ENCODE measurements at places on chromosomes 3 and 15.

DNA sequence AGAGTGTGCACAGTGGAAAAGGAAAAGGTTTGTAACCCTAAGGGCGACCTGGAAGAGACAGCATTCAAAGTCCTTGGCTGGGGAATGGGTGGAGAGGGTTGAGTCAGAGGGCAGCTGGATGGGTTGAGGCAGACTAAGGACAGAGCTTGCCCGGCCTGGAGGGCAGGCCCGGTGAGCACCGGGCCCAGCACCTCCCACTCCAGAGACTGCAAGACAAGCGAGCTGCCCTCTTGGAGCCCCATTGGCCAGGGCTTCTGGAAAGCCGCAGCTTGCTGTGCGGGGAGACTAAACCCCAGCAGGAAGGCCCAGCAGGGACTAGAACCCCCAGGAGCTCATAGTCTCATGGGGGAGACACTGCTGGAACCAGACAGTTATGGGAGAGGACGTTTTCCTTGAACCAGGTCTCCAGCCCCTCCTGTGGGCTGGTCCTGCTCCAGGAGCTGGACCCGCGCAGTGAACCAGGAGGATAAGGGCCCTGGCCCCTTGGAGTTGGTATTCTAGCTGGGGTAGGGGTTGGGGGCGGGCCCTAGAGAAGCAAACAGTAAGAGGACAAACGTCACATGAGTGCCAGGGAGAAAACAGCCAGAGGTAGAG, 59.1 kb downstream of the RGMA start:
- no peak for DNase-seq

GRCh38 chr3:126377211-126377610, 17.5 kb upstream of the CFAP100 start:
- DNase-seq = no peak

- no peak for DNase-seq
These were observed 2.2 kb upstream of the DCAF1 start for GRCh38 chr3:51501833-51502561.

- DNase-seq = no peak
These were observed 483.5 kb downstream of the GABRG3 start for GRCh38 chr15:27454281-27455075.

DNA sequence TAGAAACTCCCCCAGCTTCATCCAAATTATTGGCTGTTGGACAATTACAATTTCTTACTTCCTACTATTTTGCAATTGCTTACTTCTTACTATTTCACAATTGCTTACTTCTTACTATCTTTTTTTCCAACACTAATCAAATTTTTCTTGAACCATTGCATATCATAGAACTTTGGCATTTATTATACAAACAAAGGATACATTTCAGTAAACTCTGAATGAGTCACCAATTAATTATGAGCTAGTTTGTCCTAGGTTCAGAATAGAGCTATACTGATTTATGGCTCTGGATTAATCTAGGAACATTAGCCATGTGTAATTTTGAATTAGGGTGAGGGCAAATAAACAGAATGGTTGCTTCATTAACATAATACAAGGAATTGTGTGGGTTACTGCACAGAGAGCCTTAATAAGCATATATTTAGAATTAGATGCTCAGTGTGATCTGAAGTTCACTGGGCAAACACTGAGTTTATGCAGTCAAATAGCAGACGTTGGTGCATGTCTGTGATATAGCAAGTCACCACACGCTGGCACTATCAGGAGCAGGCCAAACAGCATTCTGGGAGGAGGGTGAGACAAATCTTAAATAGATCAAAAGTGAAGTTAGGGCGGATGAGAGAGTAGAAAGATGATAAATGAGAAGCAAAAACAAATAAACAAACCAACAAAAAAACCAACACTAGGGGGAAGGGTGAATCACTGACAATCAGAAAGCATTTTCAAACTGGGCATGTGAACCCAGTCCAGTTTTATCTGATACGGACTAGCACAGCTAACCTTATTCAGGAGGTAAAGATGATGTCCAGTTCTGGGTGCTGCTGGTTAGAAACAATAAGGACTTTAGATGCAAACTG, 21.5 kb downstream of the GABRR3 start:
- DNase-seq = no peak

DNA sequence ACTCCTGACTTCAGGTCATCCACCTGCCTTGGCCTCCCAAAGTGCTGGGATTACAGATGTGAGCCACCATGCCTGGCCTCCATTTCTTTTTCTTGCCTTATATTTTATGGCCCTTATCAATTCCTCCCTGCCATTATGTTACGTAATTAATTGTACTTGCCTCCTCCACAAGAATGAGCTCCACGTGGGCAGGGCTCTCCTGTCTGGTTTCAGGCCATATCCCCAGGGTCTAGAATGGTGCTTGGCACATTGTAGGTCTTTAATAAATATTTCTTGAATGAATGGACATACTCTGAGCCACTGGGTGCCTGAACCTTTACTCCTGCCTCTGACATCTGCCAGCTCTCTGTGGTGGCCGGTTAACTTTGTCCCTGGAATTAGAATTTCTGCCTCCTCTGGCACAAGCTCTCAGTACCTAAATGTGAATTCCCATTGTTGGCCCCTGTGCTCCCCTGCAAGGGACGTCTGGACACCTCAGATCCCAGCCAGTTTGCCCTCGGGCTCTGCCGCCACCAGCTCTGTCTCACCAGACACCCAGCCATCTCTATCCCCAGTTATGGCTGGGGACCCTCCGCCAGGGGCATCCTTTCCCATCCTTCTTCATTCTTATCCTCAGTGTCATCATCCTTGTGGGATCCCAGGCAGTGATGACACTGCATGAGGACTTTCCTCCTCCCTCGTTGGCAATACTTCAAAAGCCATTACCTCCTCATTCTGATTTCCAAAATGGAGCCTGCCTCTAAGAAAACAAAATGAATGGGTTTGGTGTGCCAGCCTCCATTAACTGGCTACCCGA, 165.6 kb upstream of the SMAD3 start:
- DNase-seq = no peak

DNA sequence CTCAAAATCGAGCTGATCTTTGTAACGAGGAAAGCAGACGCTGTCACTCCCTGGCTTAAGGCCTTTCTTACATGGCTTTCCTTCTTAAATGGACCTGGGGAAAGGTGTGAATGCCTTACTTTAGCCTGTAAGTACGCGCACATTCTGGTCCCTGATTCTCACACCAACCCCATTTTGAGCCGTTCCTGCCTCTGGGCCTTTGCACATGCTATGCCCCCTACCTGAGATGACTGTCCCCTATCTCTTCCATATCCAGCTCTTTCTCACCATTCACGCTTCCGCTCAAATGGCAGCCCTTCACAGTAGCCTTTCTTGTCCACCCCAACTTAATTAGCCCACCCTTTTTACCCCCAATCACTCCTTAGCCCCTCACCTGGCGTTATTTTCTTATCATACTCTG, 496.7 kb downstream of the SHQ1 start:
- no peak for DNase-seq

DNA sequence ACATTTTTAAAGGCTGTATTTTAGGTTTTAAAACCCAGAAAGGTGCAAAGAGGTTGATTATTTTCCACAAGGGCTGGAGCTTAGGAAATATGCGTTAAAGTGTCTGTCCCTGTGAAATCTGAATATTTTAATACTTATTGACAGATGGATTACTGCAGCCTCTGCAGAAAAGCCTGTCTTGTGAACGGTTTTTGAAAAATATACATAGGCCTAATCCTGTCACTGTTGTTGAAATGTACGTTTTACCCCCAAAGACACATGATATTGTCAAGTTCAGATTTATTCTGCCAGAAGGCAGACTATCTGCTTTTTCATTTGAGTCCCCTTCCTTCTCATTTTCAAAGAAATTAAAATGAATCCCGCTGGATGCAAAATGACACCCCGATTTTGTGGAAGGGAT, 2.2 kb upstream of the BCL6 start:
- DNase-seq = no peak

- no peak for DNase-seq
These were observed 32.3 kb downstream of the XXYLT1 start for GRCh38 chr3:195238586-195239118.

- DNase-seq = no peak
These were observed 44.4 kb downstream of the GAP43 start for GRCh38 chr3:115667738-115668065.

GRCh38 chr15:74316141-74316540, 51.3 kb downstream of the CYP11A1 start:
- DNase-seq = no peak

- DNase-seq = no peak
These were observed 39.4 kb downstream of the RAB6B start for GRCh38 chr3:133856316-133856715.

GRCh38 chr15:45169608-45170480, 17.9 kb downstream of the SHF start:
- peak; percentile 91 for DNase-seq

DNA sequence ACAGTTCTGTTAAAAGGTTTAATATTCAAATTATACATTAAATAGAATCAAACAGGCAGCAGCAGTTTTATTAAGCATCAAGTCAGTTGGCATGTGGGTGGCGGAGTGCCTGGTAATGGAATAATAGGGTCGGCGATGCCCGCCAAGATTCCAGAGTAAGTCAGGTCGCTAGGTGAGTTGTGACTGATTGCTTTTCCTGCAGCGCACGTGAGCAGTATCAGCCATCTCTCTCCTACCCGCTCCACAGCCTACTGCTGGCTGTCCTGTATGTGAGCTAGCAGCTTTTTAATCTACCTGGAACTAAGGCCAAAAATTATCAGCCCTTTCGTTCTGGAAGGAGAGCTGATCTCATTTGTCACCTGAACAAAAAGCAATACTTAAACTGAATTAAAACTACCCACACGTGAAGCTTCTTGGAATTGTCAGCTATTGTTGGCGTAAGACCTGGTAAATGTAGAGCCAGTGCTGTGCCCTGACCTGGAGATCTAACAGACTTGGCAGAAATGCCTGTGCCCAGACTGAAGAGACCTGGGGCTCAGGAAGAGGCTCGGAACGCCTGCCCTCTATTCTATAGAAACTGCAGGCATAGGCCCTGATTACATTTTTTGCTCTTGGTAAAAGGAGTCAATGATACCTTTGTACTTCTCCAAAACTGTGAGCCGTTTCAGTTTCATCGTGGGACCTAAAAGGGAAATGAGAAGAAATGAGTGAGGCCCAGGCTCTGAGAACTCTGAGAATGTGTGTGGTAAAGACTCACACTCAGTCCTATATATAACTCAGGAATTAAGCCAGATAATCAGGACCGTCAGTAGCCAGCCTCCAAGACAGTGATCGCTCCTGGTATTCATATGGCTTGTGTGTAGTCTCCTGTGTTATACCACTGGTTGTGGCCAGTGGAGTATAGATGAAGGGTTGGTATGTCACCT, 21.9 kb downstream of the IDH3A start:
- DNase-seq = no peak

- no peak for DNase-seq
These were observed 737.9 kb downstream of the MECOM start for GRCh38 chr3:168925568-168925967.

GRCh38 chr3:144645300-144645699, 673.7 kb downstream of the DIPK2A start:
- no peak for DNase-seq

- DNase-seq = peak; percentile 63
These were observed 694 bp upstream of the EEFSEC start for GRCh38 chr3:128152419-128153155.
